NCI-H2227 treated with DMSO at 0.1 percent for 48 hours (cell line): ENCODE measurements at places on chromosomes 4 and X.

DNA sequence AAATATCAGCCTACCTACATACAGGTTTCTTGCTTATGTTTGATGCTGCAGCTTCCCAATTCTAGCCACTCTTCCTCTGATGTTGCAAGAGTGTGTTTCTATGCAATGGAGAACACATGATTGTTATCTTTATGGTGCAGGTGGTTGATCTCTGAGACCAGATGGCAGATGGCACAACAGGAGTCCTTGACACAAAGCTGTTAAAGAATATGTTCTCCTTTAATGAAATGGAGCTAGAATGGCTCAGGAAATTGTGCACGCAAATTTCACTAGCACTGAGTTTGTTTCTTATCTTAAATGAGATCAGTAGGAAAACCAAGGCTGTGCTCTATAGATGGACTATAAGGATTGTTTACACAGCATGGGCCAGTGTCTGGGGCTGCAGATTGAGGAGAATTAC lies 29.9 kb upstream of the TTC29 start:
- DNase-seq = no peak

GRCh38 chr4:52619591-52619931 lies 39.5 kb downstream of the USP46 start:
- DNase-seq = no peak

DNA sequence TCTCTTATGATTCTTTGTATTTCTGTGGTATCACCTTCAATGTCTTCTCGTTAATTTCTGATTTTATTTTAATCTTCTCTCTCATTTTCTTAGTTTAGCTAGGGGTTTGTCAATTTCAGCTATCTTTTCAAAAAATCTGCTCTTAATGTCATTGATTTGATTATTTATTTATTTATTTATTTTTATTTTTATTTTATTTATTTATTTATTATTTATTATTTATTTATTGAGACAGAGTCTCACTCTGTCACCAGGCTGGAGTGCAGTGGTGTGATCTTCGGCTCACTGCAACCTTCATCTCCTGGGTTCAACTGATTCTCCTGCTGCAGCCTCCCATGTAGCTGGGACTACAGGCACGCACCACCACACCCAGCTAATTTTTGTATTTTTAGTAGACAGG lies 194.1 kb downstream of the SCFD2 start:
- DNase-seq = no peak

DNA sequence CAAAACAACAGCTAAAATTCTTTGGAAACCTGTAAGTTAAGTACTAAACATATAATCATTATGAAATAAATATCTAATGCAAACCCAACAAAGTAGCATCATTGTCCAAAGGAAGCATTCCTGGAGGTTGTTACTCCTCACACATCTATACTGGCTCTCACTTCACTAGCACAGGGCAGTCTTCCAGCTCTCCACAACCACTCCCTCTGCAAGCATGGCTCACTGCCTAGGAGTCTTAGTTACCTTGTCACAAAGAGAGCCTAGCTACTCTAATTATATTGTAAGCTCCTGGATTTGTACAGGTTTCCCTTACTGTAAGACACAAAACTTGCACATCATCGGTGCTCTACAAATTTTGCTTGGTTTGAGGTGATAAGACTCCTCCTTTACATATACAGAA lies 76.1 kb downstream of the AMMECR1 start:
- DNase-seq = no peak

- DNase-seq = no peak
Measured at GRCh38 chr4:186813377-186814068, 89.9 kb upstream of the FAT1 start.

DNA sequence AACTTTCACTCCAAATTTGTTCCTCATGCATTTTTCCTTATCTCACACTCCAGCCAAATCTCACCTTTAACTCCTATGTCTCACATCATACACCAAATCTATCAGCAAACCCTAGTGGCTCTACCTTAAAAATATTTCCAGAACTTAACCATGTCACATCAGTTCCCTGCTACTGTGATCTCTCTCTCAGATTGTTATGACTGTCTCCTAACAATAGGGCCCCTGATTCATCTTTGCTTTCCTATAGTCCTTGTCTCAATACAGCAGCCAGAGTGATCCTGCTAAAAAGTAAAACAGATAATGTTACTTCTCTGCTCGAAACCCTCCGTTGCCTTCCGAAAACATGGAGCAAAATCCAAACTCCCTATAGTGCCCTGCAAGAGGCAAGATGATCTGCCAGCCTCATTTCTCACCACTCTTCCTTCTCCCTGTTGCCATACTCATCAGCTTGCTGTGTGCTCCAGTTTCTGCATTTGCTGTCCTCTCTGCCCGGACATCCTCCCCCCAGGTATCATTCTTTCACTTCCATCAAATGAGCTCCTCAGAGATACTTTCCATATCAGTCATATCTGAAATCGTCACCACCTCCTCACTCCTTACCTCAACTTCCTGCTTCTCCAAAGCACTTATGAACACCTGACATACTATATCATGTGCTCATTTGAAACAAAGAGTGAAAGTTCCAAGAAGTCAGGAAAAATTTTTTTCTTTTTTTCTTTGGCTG lies 293.4 kb upstream of the NR3C2 start:
- DNase-seq = no peak
